Fibroblast of skin of left biceps (primary cell): ENCODE measurements at places on chromosomes 6 and 20.
A peak's percentile ranks its signal among the peaks of the same experiment; 100 is the strongest.

GRCh38 chr6:788058-788457 is 95.1 kb upstream of the EXOC2 start:
- no peak for DNase-seq

GRCh38 chr6:1039191-1039590 is 272.7 kb upstream of the FOXQ1 start:
- DNase-seq, result no peak

DNA sequence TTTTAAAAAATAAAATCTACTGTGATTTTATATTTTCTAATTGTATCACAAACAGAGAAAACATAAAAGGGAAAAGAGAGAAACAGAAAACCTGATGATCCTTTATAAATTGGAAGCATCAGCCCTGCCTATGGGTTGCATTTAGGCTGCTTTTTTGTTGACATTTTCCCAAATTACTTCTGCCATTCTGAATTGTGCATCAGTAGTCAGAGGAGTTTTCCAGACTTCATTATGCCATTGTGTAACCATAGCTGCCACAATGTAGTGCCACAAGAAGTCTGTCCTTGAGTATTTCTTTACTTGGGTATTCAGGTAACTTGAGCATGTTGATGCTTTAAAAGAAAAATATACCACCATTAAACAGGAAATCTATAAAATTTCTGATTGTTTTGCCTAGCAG is 130.3 kb downstream of the HACE1 start:
- no peak for DNase-seq

DNA sequence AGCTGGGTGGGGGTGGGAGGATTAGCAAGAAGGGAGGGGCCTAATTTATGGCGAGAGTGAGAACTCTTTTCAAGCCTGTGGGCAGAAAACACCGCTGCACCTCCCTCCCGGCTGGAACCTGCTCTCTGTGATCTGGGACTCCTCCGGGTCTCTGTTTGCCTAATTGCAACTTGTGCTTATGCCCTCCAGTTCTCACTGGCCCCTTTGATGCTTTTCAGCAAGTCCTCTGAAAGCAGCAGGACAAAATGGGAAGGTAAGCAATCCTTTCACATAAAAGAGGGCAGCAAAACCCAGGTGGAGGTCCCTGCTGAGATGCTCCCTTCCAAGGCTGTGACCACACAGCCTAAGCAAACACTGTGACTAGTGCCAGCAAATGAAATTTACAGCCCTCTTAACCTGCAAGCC is 523.0 kb upstream of the FLRT3 start:
- no peak for DNase-seq

GRCh38 chr6:136323431-136324112 is 33.9 kb upstream of the BCLAF1 start:
- no peak for DNase-seq

GRCh38 chr20:22475662-22476061 is 108.7 kb downstream of the FOXA2 start:
- DNase-seq, result no peak

- DNase-seq, result no peak
Observed at GRCh38 chr20:46709055-46709458, 392 bp upstream of the SLC2A10 start.

DNA sequence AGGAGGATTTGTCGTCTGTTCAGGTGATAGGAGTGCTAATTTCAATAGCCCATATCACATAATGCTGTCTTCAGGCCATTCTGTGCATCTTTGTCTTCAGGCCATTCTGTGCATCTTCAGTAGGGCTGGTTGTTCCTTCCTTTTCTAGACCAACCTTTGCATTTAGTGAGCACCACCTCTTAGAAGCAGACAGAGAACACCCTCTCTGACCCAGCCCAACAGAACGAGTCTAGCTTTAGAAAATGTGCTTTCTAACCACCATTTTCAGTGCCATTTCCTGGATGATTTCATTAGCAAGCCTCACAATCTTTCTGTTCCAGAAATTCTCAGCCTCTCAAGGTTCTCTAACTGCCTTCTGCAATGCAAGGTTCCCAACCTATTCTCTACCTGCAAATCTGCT is 215.3 kb upstream of the KCNQ5 start:
- no peak for DNase-seq

GRCh38 chr20:6767536-6768227 is at the start of gene BMP2:
BMP2 (plus strand) TSS chr20:6767686; CDS start chr20:6770127, 2,441 bp downstream.
- DNase-seq, result no peak

GRCh38 chr6:540490-540889 is 116.4 kb downstream of the HUS1B start:
- no peak for DNase-seq

GRCh38 chr20:37231947-37232630 is 29.5 kb downstream of the GHRH start:
- DNase-seq, result no peak

DNA sequence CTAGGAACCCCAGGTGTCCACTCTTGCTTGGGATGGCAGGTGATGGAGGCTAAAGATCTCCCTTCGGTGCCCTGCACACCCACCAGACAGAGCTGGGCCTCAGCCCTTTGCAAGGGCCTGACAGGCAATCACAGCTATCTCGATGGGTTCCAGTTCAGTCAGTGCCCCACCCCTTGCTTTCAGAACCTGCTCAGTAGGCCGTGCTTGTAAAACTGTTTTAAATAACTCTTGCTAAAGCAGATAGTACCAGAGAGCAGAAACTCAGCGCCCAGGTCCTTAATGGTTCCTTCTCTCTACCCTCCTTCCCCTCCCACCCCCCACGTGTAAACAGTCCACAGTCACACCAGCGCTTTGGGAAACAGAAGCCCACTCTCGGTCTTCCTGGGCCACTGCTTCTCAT is 39.2 kb downstream of the C6orf132 start:
- no peak for DNase-seq

GRCh38 chr6:21522143-21522747 is 71.3 kb upstream of the SOX4 start:
- DNase-seq, result no peak

GRCh38 chr6:17178754-17179529 is 77.1 kb downstream of the STMND1 start:
- DNase-seq, result no peak

GRCh38 chr6:90229331-90230010 is 67.2 kb downstream of the BACH2 start:
- DNase-seq, result no peak

GRCh38 chr6:150093397-150093796 is 24.5 kb upstream of the ULBP3 start:
- no peak for DNase-seq

DNA sequence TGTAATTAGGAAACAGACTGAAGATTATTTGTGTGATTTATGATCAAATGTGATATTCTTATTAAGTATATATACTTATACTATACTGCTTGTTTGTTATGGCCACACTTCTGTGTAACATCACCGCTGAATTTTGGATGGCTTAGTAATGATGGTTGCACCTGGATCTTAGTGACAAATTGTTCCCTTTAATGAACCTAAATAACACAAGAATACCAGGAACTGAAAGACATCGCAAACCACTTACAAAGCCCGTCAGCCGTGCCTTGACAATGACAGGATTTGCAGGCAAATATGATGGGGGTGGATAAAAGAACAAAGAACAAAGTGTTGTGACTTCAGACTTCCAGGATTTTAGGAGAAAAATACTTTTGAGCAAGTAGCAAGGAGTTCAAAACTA is 67.1 kb downstream of the LAMP5 start:
- DNase-seq, result no peak

DNA sequence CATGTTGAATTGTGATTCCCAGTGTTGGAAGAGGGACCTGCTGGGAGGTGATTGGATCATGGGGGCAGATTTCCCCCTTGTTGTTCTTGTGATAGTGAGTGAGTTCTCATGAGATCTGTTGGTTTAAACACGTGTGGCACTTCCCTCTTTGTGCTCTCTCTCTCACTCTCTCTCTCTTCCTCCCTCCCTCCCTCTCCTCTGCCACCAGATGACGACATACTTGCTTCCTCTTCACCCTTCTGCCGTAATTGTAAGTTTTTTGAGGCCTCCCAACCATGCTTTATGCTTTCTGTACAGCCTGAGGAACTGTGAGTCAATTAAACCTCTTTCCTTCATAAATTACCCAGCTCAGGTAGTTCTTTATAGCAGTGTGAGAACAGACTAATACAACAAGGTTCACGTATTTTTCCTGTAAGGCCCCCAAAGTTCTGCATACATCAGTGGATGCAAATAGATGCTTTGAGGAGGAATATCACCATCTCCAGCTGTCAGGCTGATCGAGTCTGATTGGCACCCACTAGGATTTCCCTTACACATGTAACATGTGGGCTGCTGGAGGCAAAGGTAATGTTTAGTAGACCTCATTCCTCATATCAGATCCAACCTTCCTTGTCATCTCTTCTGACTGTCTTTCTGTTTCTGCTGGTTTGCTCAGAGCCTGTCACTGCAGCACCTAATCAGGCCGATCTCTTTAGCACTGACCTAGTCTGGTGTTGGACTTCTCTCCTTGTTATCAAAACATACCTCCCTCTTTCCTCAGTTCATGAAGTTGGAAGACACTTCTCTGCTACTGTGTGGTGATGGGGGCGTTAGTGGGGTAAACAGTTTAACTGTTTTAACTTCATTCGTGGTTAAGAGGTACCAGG is 54.3 kb upstream of the BACH2 start:
- DNase-seq, result no peak

- DNase-seq, result no peak
Observed at GRCh38 chr6:23547851-23548250, 578.2 kb upstream of the NRSN1 start.

DNA sequence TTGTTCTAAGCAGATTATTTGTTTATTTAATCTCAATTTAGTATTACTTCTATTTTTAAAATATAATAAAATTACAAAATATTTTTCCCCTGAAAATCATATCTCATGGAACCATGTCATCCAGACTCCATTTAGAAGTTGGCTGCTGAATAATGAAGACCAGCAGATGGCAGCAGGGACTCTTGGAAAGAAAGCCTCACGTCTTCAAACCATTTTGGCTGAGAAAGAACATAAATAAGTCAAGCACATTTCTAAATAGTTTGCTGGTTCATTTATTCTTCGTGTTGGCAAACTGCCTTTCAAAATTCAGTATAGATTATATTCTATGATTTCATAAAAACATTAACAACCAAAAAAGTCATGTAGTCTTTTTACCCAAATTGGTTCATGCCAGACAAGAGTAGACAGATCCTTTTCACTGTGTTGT is 71.7 kb downstream of the RCAN2 start:
- DNase-seq, result peak; percentile 31

- DNase-seq, result no peak
Observed at GRCh38 chr6:140138311-140139010, 764.0 kb upstream of the CITED2 start.

GRCh38 chr6:52136934-52137467 is 49.2 kb upstream of the IL17A start:
- no peak for DNase-seq

- no peak for DNase-seq
Observed at GRCh38 chr6:139500977-139501376, 126.5 kb upstream of the CITED2 start.

- DNase-seq, result no peak
Observed at GRCh38 chr6:125200941-125201340, 47.4 kb downstream of the TPD52L1 start.

DNA sequence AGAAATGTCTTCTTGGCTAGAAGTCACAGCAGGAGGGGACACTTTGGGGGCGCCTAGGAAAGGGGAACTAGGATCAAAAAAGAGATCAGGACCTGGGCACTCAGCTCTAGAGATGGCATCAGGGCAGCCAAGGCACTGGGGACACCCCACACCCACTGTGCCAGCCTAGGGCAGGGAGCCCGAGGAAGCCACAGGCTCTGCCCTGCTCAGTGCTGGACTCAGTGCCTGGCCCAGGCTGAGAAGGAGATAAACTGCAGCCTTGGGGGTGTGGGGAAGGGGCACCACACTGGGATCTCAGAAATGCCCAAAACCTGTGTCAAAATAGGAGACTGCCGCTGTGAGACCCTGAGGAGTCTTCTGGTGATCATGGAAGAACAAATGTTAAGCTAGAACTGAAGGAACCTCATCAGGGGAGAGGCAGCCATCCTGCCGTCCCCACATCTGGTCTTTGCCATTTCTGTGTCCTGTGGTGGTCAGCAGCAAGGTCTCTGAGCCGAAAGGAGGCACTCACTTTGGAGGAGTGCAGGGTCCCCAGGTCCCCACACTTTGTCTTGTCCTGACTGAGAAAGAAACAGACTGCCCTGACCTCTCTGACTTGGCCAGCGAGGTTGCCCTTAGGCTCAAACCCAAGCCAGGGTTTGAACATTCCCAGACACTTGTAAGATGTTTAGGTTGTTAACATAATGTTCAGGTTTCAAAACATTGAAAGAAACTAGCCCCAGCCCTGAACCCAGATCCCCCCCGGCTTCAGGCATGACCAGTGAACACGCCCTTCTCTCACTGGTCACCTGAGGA is 2.3 kb downstream of the ARFRP1 start:
- no peak for DNase-seq

- no peak for DNase-seq
Observed at GRCh38 chr20:62381202-62381797, 5.6 kb upstream of the RPS21 start.

GRCh38 chr20:14885661-14886060 is 548.2 kb upstream of the FLRT3 start:
- DNase-seq, result no peak

GRCh38 chr6:159726255-159726917 is 920 bp upstream of the WTAP start:
- no peak for DNase-seq
